Activated CD8-positive, alpha-beta memory T cell treated with anti-CD3 and anti-CD28 coated beads for 24 hours (primary cell): ENCODE measurements at places on chromosomes 5 and 9.

DNA sequence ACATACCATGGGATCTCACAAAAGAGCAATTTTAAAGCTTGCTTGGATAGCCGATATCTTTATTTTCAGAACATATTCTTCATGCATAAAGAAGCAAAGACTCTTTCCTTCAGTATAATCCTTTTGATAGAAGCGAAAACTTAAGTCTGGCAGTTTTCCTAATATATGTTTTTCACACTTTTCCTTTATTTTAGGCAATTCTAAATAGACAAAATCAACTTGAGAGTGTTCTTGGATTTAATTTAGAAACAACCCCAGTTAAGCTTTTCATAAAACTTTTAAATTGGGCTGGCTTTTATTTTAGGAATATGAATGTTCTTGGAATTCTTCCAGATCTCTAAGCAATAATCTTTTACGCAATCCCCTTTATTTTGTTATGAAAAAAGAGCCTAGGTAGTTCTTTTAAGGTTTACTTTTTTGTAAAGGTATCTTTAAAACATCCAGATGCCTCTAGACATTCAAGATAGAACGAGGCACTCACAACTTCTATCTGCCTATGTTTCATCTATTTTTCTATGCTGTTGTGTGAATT lies 51.5 kb upstream of the HSPB3 start:
- no peak for DNase-seq

GRCh38 chr5:38263983-38264382 lies 5.6 kb downstream of the EGFLAM start:
- no peak for DNase-seq

DNA sequence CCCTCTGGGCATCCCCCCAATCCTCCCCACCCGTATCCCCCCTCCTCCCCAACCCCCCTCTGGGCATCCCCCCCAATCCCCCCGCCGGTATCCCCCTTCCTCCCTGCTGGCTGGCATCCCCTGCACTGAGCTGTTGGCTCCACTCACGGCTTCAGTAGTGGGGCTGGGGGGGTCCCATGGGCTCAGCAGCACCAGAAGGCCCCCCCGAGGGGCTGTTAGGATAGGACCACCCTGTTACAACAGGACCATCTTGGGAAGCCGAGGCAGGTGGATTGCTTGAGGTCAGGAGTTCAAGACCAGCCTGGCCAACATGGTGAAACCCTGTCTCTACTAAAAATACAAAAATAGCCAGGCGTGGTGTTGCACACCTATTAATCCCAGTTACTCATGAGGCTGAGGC lies 42.4 kb downstream of the EXD3 start:
- no peak for DNase-seq

DNA sequence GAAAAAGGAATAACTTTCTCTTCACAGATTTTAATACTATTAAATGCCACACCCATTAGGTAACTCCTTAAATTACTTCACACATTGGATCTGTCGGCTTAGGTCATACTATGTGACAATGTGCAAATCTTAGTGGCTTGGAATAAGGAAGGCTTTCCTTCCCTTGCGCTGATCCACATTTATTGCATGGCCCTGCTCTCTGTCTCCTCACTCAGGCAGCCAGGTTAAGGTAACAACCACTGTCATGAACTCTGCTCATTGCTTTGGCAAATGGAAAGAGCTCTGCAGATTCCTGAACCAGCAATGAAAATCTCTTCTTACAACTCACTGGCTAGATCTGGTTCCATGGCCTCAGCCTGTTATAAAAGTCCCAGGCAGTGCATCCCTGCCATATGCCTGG lies 121.9 kb upstream of the NFIB start:
- DNase-seq = no peak

- DNase-seq = no peak
Measured at GRCh38 chr9:72788966-72789735, 163.7 kb downstream of the ALDH1A1 start.

DNA sequence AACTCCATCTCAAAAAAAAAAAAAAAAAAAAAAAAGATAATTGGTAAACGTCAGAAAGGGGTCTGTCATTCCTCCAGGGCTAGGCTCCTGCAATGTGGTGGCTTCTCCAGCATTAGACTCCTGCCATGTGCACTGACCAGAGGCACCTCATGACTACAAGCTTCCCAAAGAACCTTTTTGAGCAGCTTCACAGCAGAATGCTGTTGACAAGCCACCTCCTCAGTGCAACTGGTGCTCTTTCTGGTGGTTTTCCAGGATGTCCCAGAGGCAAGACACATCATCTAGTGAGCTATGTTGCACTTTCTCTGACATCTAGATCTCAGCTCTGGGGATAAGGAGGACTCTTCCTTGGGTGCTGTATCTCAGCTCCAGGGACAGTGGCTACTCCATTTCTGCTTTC lies 11.6 kb downstream of the RPL37 start:
- DNase-seq = no peak

DNA sequence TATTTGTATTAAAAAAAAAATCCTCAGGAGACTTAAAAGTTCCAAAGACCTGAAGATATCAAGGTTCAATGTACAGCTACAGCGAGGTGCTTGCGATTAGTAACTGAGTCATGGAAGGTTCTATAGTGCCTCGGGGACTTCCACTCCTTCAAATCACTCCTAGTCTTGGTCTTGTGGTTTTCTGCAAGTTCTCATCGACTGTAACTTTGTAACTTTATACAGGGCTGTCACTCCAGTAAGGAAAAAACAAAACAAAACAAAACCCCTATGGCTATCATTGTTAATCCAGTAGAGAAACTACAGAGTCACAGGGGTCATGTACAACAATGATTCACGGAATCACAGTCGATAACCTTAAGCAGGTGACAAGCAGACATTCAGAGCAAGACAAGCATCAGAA lies 39.8 kb upstream of the SELENOP start:
- no peak for DNase-seq

- no peak for DNase-seq
Measured at GRCh38 chr5:54013556-54014194, 296.7 kb downstream of the ARL15 start.

DNA sequence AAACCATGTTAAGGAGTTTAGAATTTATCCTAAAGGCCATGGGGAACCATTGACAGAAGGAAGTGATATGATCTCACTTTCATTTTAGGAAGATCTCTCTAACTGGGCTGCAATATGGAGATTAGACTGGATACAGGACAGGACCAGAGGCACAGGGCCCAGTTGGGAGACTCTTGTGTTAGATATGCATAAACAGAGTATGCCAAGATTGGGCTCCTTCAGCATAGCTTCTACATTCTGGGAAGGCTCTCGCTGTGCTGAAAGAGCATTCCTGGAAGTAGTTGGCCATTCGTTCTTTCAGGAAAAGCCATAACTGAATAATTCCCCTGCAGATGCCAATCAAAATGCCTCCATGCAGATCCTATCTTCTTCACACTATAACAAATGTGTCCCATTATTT lies 204.5 kb downstream of the CWC27 start:
- DNase-seq = no peak

GRCh38 chr5:51347704-51348103 lies 35.5 kb upstream of the ISL1 start:
- no peak for DNase-seq

GRCh38 chr9:77750284-77750683 lies 102.2 kb upstream of the GNA14 start:
- no peak for DNase-seq

- DNase-seq = no peak
Measured at GRCh38 chr5:32413466-32414263, 30.9 kb downstream of the ZFR start.

DNA sequence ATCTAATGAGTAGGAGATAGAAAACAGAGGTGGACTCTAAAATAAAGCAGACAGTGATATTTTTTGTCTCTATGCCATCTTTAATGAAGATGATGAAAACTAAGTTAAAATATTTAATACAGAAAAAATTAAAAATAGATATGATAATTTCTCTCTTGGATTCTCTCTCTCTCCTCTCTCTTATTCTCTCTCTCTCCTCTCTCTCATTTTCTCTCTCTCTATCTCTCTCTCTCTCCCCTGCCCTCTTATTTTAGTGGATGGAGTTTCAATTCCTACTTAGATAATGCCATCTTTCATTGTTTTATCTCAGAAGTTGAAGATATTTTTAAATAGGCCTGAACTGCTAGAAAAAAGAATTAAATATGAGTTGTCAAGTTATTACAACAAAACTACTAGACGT lies 38.2 kb downstream of the ESM1 start:
- DNase-seq = no peak

DNA sequence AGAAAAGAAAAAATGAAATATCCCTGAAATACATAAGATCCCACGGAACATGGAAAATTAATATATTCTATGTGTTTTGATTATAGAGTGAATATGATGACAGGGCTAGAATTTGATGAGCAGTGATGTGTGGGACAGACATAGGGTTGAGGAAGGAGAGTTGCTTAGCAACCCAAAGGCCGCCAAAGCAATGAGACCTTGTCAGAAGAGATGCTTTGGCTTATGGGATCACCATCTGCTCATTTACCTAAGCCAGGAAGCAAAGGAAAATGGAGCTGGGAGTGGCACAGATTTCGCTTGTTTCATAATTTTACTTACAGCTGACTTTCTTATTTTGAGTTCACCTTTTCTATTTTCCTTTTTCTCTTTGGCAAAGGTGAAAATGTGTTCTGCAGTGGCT lies 20.9 kb upstream of the HAPLN1 start:
- no peak for DNase-seq

DNA sequence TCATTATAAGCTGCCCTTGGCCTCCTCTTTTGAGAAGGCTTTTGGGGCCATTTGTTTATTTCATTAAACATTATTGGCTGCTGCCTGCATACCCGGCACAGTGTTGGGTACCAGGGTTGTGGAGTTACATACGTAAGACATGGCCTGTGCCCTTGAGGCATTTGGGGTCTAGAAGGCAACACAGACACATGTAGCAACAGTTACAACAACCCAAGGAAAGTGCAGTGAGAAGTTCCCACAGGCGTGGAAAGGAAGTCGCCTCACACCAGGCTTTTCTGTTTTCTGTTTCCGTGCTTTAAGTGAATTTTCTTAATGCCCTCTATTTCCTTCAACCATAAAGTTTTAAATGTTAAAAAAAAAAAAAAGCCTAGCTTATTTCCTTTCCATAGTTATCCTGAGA lies 47.4 kb downstream of the GALNT10 start:
- no peak for DNase-seq
